Foreskin keratinocyte (primary cell): ENCODE measurements at places on chromosomes 4 and X.
A peak's percentile ranks its signal among the peaks of the same experiment; 100 is the strongest.

GRCh38 chr4:156568041-156568440 lies 403.6 kb downstream of the PDGFC start:
- peak; percentile 75 for DNase-seq

DNA sequence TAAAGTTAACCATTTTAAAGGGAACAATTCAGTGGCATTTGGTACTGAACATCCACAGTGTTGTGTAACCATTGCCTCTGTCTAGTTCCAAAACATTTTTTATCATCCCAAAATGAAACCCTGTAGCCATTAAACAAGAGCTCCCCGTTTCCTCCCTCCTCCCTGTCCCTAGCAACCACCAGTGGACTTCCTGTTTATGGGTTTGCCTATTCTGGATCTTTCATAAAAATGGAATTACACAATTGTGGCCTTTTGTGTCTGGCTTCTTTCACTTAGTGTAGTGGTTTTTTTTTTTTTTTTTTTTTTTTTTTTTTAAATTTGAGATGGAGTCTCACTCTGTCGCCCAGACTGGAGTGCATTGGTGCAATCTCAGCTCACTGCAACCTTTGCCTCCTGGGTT lies 11.6 kb downstream of the RBMX2 start:
- DNase-seq: no peak

DNA sequence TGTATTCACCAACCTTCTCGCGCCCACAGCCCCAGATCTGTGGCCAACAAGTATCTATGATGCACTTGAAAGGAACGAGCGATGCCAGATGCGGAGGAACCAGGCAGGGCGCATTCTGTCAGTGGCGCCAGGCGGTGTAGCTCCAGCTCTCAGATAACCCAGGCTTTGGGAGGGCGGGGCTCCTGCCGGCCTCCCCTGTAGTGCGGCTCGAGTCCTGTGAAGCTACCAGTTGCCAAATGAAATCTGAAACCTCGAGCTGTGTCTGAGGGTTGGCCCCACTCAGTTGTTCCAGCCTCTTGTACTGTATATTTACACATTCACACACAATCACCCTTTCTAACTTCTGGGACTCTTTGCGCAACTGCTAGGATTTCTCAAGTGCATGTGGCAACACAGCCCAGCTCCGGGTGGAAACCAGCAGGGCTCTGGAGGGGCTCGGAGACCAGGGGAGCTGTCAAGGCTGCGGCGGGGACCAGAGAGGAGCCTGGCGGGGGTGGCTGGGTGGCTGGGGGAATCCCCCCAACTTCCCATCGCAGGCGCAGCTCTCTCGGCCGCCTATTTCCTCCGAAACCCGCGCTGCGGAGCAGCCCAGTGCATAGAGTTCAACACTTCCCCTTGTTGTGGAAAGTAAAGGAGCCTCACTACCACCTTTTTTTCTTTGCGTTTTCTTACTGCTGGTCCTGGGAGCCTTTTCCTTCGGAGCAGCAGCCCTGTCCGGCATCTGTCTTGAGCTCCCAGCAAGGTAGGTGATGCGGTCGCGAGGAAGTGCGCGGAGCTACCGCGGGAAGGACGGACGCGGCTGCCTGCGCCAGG lies at the start of gene ARHGAP24:
Gene ARHGAP24, plus strand, starts transcription at position 333 of the 813 bp plus-strand sequence.
- DNase-seq: peak; percentile 91

DNA sequence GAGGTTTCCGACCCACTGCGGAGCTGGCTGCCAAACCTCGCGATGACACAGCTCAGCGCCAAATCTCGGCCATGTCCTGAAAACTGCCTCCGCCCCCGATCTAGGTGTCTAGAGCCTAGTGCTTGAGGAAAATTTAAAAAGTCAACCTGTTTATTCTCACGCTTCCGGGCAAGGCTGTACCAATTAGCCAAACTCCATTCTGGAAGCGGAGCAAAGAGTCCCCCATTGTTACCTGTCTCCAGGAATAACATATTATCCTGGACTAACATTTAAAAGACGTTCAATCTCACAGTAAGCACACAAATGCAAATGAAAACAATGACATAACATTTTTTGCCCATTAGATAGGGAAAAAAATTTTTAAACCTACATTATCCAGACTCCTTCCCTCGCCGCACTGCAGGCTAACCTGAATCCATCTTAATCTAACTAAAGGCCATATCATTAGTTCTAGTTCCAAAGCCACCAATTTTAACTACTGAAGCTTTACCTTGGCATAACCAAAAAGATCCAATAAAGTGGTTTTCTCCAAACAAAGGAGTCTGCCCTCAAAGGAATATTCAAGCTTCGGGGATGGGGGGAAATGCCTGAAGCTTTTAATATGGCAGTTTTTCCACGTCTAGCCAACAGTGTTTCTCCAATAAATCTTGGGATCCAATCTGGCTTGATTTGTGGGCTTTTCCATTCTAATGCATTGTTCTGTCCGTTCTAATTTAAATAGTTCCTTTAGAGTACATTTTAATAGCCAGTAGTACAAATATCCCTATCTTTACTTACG lies 1.9 kb downstream of the HUWE1 start:
- no peak for DNase-seq
